ENCODE measurements at places on chromosomes 6 and 20.

DNA sequence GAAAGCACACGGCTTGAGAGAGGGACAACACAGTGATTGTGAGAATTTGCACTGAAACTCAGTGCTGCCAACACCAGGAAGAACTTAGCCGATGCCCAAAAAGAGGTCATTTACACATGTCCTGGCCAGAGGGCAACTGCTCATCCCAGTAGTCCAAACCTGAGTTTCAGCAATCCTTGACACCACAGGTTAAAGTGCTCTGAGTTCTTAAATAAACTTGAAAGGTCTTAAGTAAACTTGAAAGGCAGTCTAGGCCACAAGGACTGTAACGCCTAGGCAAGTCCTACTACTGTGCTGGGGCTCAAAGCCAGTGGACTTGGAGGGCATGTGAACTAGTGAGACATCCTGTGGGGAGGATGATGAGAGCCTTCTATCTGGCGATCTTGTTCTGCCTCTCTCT lies 14.1 kb downstream of the SNX14 start:
- DNase-seq: no peak

DNA sequence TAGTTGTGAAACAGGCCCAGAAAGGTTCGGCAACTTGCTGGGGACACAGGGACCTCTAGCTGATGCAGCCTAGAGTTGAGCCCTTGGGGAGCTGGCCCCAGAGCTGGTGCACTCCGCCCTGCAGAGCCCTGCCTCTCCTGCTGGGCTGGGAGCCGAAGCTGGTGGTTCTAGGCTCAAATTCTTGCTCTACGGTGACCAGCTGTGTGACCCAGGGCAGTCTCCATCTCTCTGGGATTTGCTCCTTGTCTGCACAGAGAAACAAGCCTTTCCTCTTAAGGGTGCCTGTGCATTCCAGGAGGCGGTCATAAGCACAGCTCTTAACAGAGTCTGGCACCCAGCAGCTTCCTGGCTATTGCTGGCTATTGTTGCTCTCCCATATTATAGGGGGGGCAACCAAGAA lies 47.4 kb downstream of the RBM38 start:
- DNase-seq: no peak

- no peak for DNase-seq
Measured at GRCh38 chr6:124901084-124901483, 61.2 kb upstream of the RNF217 start.

GRCh38 chr6:153130515-153131036 lies 506 bp downstream of the RGS17 start:
- no peak for DNase-seq

GRCh38 chr20:23874747-23875146 lies 4.8 kb downstream of the CST5 start:
- no peak for DNase-seq

DNA sequence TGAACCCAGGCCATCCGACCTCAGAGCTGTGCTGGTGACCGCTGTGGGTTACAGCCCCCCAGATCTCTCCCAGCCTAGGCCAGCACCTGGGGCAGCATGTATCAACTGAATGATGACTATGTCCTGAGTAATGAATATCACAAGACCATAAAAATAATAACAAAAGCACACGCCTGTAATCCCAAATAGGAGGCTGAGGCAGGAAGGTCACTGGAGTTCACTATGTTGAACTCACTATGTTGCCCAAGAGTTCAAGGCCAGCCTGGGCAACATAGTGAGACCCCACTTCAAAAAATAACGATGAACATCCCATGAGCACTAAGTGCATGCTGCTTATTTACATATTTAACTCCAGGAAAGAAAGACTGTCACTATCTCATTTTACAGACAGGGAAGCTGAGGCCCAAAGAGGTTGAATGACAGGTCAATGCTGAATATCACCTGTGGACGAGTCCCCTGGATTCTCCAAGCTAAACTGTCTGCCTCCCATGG lies 92.3 kb downstream of the NFATC2 start:
- DNase-seq: no peak

GRCh38 chr6:2147766-2148448 lies 97.5 kb downstream of the GMDS start:
- no peak for DNase-seq

DNA sequence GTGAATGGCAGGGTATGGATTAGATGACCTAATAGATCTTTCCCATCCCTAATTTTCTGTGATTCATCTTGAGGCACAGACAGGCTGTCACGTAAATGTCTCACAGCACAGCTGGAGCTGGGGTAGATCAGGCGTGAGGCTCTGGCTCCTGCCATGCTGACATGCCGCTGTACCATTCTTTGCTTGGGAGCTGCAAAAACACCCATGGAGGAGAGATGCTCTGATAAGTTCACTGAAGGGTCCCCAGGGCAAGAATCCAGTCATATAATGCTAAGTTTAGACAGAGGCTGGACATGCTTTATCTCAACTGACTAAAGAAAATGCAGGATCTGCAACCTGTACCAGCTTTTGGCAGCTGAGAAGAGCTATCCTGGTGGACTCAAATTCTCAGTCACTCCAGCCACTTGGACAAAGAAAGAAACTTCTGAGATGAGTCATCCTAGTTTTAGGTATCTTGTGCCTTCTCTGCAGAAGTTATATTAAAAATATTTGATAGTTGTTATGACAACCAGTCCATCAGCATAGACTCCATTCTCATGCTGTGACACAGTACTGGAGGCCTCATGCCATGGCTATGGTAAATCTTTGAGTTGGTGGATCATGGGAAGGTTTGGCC lies 185.1 kb upstream of the RAB32 start:
- no peak for DNase-seq

DNA sequence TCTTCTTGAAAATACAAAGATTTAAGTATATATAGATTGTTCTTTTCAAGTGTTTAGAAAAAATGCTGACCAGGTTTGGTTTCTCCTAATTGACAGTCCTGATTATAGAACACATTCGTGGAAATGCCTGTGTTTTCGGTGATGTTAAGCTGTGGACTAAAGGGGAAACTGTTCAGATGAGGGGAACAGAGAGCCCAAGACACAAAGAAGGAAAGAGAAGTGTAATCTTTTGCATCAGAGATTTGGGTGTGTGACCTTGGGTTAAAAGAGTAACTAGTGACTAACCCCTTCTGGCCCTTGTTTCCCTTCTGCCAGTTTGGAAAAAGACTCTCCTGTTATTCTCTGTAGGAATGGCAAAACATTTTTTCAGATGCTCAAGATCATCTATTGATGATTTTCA lies 331.3 kb downstream of the RIMS1 start:
- no peak for DNase-seq

GRCh38 chr6:44667226-44667625 lies 279.7 kb downstream of the CDC5L start:
- no peak for DNase-seq

DNA sequence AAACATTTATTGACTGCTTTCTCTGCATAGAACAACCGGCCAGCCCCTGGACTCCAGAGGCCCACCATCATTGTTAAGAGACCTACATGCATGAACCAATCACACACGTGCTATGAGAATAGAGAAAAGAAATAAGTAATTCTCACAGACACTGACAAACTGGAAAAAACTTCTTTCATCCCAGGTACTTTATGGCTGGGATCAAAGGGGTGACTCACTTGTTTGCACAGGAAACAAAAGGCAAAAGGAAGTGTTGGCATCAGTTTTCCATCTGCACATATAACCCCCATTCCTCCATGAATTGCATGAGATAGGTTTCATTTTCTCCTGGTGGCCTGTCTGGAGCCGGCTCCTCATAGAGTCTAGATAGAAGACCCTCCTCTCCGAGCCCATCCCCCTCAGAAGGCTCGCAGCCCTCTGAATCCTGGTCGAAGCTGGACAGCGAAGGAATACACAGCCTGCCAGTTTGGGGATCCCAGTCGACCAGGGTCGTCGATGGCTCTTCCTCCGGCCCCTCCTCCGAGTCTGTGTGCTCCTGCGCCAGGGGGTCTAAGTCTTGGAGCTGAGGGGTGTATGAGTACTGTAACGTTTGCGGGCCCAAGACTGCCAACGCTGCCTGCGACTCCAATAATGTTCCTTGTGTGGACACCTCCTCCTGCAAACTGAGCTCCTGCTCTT lies 43.3 kb downstream of the IL20RA start:
- no peak for DNase-seq

- no peak for DNase-seq
Measured at GRCh38 chr20:18001131-18001921, 32.5 kb downstream of the MGME1 start.

- DNase-seq: no peak
Measured at GRCh38 chr6:168420084-168420483, 20.9 kb upstream of the SMOC2 start.

DNA sequence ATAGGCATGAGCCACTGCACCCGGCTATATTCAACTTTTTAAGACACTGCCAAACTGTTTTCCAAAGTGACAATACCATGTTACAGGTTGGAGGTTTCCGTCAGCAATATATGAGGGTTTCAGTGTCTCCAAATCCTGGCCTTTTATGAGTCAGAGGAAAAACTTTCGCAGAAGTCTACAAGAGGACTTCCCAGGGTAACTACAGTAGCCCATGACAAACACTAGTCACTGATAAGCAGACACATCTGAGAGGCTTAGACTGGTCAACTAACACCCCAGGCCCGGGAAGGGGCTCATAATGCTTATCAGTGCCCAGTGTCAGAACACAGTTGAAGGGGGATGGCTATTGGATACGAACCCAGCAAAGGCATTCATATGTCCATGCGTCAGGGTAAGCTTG lies 85.4 kb downstream of the SOX4 start:
- DNase-seq: no peak

- DNase-seq: no peak
Measured at GRCh38 chr6:90044182-90044832, 150.0 kb downstream of the GJA10 start.

DNA sequence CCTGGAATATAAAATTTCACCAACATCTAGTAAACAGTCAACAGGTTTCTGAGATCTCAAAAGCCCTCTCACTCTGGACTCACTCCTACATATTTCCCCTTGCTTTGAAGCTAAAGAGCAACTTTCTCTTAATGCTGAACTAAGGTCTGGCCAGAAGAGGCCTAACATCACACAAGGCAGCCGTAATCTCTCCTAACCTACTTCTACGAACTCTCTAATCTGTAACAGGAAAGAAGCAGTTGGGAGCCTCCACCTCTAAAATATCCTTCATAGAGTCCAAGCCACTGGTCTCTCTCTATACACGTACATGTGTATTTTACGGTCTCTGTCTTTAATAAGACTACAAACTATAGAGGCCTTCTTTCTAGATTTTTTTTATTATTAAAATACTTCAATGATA lies 72.0 kb downstream of the REV3L start:
- DNase-seq: no peak

DNA sequence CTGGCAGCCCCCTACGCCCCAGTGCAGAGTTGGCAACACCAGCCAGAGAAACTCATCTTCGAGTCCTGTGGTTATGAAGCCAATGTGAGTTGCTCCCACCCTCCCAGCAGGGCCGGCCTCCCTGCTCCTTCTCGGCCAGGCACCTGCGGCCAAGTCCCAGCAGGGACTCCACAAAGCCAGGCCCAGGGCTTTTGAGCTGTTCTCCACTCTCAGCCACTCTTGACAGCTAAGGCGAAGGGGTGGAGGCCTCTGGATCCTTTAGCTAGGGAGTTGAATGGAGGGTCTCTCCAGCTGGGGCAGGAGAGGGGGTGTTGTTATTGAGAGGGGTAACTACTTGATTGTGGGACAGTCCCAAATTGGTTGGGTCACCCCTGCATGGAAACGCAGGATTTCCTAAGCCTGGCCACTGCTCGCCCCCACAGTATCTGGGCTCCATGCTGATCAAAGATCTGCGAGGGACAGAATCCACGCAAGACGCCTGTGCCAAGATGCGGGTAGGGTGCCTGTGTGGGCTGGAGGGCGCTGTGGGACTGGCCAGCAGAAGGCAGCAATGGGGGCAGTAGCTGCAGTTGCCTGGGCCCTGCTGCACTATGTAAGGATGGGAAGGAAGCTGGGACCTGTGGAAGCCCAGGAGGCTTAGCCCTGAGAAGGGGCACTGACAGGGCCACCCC lies 58.3 kb downstream of the TCP11 start:
- DNase-seq: no peak

DNA sequence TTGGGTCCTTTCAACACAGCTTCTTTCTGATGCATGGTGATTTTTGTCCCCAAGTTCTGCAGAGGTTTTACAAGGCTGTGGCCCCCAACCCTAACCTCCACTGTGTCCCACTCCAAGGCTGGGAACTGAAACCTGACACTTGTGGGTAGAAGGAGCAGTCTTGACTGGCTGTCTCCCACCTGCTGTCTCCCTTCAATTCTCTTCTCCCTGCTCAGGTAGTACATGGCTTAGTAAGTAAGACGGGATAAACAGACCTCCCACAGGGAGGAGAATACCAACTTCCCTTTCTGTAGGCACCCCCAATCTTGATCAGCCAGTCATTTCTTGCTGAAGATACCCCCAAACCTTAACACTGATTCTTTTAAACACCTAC lies 25.0 kb downstream of the TGM6 start:
- DNase-seq: no peak

GRCh38 chr6:153103319-153103655 lies 27.8 kb downstream of the RGS17 start:
- DNase-seq: no peak

DNA sequence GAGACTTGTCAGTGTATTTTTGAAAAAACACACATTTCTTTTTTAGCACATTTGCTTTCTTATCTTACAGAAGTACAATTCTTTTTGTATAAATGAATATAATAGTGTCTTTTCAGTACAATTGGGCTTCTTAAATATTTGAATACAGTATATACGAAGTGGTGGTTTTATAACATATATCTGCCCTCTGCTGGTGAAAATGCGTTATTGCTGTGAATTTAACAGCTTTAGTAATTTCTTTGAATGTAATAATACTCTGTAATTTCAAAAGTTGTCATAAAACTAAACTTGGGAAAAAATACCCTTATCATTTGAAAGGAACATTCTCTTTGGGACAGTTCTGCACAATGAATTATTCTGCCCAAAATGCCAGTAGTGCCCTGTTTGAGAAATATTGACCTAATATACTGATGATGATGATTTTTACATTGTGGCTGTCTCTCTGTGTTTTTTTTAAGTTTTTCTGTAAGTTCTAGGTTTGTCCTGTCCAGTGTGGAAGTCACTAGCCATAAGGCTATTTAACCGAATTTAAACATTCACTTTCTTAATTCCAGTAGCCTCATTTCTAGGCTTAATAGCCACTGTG lies 19.0 kb downstream of the SMAP1 start:
- peak; percentile 16 for DNase-seq

All from effector CD4-positive, alpha-beta T cell (primary cell).